Breast epithelium (tissue), 4 donors: ENCODE measurements at places on chromosomes 13 and 19.

GRCh38 chr19:45517641-45518468 lies 10.6 kb downstream of the VASP start:
- DNase-seq = no peak

DNA sequence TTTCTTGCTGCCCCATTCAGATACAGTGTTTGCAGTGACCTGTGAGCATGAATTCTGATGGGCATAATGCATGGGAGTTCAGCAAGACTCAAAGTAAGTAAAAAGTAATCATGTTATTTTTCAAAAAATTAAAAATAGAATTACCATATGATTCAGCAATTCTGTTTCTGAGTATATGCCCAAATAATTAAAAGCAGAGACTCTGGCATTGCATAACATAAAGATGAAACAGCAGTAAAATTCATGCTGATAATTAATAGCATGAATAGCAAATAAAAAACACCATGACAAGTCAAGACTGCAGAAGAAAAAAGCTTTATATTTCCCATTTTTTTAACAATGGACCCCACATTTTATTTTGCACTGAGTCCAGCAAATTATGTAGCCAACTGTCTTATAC lies 21.3 kb downstream of the RNF6 start:
- DNase-seq = no peak

- no peak for DNase-seq
These were observed 6.4 kb downstream of the AXL start for GRCh38 chr19:41225238-41226052.

GRCh38 chr13:34376483-34376882 lies 558.5 kb downstream of the RFC3 start:
- no peak for DNase-seq

- no peak for DNase-seq
These were observed 5.0 kb downstream of the ZSCAN5A start for GRCh38 chr19:56309511-56310185.
